ENCODE measurements at places on chromosomes 2 and 18.

DNA sequence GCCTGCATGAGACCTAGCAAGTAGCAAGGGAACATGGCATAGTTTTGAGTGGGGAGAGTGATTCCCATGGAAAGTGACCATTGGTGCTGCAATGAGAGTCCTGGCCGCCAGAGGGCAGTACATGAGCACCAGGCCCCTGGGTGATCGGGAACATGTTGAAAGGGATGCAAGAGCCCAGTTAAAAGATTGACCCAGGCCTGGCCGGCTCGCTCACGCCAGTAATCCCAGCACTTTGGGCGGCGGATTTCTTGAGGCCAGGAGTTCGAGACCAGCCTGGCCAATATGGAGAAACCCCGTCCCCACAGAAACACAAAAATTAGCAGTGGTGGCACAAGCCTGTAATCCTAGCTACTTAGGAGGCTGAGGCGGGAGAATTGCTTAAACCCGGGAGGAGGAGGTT is 22.2 kb downstream of the FAP start:
- no peak for DNase-seq

DNA sequence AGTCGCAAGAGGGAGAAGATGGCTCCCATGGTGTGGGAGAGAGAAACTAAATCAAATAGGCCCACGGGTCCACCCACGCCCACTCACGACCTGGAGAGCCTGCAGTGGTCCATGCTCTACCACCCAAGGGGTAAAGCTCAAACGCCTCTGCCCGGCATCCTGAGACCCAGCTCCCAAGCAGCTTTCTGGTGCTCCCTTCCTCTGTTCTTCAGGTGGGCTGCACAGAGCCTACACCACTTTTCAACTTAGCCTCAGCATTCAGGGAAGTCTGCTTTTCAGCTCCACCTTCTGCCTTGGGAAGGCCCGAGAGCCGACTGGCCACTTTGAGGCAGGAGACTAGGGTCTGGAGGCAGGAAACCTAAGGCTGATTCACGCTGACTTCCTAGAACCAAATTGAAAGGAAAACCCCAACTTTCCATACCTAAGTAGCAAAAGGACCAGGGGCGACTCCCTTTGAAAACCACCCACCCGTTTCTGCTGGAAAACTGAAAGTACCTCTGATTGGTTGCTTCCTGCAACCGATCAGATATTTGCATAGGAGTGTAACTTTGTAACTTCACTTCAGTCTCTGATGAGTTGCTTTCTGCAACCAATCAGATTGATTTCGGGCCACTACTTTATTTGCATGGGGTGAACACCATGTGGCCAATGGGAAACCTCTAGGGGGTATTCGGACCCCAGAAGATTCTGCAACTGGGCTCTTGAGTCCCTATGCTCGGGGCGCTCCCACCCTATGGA is 26.8 kb upstream of the SPATA3 start:
- DNase-seq, result no peak

- no peak for DNase-seq
Measured at GRCh38 chr2:16303273-16303577, 362.4 kb downstream of the CYRIA start.

GRCh38 chr18:42635378-42636048 is 480.0 kb downstream of the RIT2 start:
- no peak for DNase-seq

GRCh38 chr2:15471606-15472005 is 89.5 kb downstream of the NBAS start:
- DNase-seq, result no peak

- DNase-seq, result no peak
Measured at GRCh38 chr2:195706161-195706900, 49.3 kb downstream of the SLC39A10 start.

DNA sequence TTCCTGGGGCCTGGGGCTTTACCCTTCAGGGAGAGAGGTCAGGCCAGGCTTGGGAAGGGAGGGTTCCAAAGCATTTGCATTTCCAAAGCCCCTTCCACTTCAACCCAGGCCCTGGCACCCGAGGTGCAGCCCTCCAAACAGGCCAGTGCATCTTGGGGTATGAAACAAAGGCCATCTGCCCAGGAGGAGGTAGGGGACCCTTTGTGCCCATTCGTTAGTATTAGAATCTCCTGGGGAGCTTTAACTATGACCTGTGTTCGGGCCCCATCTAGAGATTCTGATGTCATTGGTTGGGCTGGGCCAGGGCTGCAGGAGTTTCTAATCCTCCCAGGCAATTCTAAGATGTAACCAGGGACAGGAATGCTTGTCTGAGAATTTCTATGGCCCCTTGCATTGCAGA is 73.6 kb downstream of the CIB4 start:
- DNase-seq, result no peak

GRCh38 chr2:218405746-218406208 is 6.1 kb downstream of the CTDSP1 start:
- DNase-seq, result no peak

DNA sequence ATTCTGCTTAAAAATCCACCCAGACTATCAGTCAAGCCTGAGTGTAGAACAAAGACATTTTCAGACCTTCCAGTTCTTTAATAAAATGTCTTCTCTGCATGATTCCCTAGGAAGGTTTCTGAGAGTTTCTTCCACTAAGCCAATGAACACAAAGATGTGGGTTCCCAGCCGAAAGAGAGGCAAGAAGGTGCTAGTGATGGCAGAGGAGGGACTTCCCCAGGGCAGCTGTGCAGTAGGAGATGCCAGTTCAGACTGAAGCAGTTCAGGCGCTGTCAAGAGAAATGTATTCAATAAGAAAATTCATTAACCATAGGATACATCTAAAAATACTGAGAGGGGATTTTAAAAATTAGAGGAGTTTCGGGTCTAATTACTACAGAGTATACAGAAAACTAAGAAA is 83.3 kb downstream of the RND3 start:
- DNase-seq, result no peak

DNA sequence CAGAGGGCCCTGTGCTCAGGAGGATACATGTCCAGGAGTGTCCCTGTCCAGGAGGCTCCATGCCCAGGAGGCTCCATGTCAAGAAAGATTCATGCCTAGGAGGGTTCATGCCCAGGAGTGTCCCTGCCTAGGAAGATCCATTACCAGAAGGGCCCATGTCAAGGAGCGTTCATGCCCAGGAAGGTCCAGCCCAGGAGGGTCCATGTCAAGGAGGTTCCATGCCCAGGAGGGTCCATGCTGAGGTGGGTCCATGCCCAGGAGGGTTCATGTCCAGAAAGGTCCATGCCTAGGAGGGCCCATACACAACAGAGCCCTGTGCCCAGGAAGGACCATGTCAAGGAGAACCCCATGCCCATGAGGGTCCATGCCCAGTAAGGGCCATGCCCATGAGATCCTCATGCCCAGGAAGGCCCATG is 7.0 kb downstream of the GPR35 start:
- DNase-seq, result no peak

DNA sequence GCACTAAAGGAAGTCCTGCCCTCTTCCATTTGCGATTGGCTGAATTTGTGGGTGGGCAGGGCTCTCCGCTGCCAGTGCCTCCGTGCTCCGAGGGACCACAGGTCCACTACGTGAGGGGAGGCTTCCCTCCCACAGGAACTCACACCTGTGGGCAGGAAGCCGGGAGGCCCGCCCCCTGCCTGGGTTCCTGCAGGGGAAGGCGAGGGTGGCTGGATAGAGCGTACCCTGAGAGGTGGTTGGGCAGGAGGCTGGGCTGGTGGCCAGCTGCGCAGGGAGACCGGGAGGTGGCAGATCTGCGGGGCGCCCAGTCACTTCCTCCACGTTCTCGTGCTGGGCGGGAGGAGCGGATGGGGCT is 47.0 kb upstream of the PTH2R start:
- no peak for DNase-seq

DNA sequence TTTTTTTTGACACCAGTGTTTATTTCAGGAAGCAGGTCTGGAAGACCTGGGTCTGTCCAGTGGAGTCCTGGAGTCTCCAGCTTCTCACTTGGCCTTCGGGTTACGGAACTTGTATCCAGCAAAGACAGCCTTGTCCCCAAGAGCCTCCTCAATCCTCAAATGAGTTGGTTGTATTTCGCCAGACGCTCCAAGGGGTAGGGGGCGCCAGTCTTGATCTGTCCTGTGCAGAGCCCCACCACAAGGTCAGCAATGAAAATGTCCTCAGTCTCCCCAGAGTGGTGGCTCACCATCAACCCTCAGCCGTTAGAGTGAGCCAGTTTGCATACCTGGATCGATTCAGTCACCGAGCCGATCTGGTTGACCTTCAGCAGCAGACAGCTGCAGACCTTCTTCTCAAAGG is 21.9 kb downstream of the ASXL2 start:
- no peak for DNase-seq

DNA sequence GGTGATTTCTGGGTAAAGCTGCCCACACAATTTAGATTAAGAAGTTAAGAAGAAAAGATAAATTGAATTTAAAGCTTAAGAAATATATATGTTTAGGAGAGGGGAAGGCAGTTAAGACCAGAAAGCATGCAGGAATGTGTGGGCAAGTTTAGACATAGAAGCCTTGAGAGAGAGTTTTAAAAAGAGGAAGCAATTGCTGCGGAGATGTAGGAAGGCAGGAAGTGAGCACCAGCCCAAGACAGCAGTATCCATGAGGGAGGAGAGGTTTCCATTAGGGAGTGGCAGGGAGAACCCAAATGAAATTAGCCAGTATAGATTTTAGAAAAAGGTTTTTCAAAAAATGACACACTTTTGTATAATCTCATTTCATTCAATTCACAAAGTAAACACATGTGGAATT is 24.3 kb downstream of the DSC2 start:
- DNase-seq, result no peak

DNA sequence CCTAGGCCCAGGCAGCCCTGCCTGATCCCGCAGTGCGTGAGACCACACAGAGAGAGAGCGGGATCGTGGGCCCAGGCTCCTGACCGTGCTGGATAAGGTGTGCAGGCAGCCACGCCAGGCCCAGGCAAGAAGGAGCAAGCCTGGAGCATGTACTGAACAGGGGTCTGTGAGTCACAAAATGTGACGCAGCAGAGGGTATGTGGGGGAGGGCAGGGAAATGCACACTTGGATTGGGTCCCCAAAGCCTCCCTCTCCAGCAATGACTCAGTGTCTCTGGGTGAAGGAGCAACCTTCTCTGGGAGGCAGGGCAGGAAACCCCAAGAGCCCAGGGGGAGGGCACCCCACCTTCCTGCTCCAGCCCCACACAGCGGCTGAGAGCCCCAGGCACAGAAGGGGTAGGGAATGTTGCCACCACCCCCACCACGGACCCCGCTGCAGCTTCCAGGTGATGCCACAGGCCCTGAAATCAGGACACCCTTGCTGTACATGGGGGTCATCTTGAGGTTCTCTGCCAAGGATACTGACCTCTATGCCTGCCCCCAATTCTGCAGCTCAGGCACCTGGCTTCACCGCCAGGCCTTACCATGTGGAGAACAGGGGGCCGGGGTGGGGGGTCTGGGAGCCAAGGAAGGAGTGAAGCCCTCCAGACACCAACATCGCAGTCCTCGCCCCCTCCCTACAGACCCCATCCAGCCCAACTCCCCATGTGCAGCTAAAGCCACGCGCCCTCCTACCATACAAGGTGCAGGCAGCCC is 1.3 kb upstream of the GPC1 start:
- DNase-seq, result no peak

- no peak for DNase-seq
Measured at GRCh38 chr2:50345701-50346591, 686.0 kb downstream of the NRXN1 start.

- no peak for DNase-seq
Measured at GRCh38 chr2:185441486-185442005, 297.1 kb upstream of the FSIP2 start.

GRCh38 chr2:10658041-10658913 is 31.5 kb downstream of the NOL10 start:
- DNase-seq, result no peak

DNA sequence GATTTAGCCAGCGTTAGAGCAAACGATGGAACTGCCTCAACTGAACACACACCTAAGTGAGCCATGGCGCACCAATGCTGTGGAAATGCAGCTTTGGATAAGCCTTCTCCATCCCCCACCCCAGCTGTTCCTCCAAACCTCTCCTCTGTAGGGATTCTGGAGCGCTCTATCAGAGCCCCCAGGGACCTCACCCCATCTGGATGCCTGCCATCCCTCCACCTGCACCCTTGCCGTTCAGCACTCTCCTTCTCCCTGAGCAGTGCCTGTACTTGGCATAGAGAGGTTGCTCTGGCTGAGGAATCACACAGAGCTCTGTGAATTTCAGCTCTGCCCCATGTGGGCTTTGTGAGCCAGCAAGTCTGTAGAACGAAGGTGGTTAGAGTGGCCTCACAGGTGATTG is 42.8 kb upstream of the INHBB start:
- no peak for DNase-seq

GRCh38 chr18:13077473-13077872 is 86.3 kb downstream of the CEP192 start:
- DNase-seq, result no peak

DNA sequence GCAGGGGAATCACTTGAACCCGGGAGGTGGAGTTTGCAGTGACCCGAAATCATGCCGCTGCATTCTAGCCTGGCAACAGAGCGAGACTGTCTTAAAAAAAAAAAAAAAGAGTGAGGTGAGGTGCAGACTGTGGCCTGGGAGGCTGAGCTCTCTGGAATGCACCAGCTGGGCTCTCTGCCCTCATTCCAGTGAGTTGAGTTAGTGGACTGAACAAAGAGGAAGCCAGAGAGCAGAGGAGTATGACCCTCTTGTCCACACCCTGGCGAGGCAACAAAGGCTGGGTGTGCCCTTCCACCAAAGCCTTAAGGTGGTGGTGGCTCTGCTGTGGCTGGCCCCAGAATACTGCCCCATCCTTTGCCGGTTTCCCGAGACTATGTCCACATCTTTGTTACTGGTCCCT is 71.3 kb upstream of the ACKR3 start:
- no peak for DNase-seq

DNA sequence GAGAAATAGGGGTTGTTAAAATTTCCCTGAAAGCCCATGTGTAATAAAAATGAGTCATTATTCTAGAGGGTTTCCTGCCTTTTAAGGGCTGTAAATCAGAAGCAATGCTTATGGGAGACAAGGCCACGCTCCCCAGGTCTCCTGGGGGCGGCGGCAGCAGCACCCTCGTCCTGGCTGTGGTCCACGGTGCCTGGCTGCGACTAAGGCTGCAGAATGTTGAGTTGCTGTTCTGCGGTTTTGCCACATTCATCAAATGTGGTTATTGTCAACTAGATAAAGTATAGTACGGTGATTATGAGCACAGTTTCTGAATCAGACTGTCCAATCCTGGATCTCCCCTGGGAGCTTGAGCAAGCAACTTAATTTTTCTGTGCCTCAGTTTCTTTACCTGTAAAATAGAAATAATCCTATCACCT is 11.9 kb upstream of the AGFG1 start:
- no peak for DNase-seq

DNA sequence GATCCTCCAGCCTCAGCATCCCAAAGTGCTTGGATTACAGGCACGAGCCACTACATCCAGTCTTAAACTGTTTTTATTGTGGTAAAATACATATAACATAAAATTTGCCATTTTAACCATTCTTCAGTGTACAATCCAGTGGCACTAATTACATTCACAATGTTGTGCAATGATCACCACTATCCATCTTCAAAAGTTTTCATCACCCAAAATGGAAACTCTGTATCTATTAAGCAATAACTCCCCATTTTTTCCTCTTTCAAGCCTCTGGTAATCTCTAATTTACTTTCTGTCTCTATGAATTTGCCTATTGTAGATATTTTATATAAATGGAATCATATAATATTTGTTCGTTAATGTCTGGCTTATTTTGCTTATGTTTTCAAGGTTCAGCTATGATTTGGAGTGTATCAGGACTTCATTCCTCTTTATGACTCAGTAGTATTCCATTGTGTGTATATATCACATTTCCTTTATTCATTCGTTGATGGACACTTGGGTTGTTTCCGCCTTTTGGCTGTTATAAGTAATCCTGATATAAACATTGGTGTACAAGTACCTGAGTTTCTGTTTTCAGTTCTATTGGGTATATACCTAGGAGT is 71.8 kb downstream of the GFPT1 start:
- DNase-seq, result no peak

- no peak for DNase-seq
Measured at GRCh38 chr2:44362207-44363015, 664 bp downstream of the CAMKMT start.
